Suppressor macrophage treated with lipopolysaccharide for 1 hour (primary cell): ENCODE measurements at places on chromosomes 1 and 21.
A peak's percentile ranks its signal among the peaks of the same experiment; 100 is the strongest.

- peak; percentile 96 for DNase-seq
Measured at GRCh38 chr1:12604114-12604874, 13.7 kb downstream of the DHRS3 start.

DNA sequence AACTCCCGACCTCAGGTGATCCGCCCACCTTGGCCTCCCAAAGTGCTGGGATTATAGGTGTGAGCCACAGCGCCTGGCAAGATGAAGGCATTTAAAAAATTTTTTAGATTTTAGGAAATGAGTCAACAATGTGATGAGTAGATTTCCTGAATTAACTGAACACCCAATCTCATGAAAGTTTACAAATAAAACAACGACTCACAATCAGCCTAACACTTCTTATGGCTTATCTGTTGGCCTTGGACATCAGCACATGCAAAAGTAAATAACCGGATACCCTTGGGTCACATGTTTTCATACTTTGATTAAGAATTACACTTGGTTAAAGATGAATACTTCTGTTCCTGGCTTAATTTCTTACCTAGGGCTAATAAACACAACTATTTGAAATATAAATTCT lies 3.0 kb downstream of the GNG12 start:
- DNase-seq: peak; percentile 22

DNA sequence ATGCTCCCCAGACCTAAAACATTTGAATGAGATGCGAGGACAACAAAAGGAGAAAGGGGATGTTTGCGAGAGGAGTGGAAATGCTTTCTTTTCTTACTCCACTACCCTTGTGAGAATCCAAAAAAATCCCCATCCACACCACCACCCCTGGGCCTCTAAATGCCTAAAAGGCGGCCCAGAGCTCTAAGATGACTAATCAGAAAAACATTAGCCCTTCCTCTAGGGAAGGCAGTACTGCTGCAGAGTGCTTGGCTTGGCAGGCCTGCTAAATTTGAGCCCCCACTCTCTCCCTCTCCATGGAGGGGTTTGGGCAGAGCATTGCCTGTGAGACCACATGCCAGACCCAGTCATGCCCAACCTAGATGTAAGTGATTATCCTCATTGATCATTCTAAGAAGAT lies 347.9 kb downstream of the USH2A start:
- no peak for DNase-seq

GRCh38 chr21:29323189-29323588 lies 24.5 kb downstream of the BACH1 start:
- DNase-seq: no peak

DNA sequence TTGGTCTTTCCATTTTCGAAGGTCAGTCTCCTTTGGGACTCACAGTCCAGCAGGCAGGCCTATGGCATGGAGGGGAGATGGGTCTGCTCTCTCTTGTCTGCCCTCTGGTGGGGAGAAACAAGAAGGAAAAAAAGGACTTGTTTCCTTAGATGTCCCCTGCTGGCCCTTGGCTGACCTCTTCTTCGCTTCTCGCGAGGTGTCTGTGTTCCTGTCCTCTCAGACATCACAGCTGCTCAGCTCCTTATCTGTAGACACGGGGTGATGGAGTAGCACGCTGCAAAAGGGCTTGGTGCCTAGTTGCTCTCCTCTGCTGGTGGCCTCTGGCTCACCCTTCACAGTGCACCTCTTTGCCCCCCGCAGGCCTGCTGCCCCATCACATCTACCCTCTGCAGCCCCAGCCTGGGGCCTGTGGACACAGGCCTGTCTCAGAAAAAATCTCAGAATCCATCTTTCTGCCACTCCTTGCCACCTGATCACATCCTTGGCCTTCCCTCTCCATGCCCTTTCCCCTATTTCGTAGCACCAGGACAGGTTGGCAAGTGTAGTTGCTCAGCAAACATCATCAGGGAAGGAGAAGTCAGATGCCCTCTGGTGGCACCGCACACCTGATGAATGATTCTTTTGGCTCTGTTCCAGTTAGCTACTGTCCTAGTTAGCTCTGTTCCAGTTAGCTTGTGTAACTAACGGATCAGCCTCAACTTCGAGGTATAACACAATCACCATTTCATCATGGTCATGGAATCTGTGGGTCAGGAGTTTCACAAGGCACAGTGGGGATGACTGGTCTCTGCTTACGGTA lies 18.7 kb upstream of the AK2 start:
- peak; percentile 87 for DNase-seq

DNA sequence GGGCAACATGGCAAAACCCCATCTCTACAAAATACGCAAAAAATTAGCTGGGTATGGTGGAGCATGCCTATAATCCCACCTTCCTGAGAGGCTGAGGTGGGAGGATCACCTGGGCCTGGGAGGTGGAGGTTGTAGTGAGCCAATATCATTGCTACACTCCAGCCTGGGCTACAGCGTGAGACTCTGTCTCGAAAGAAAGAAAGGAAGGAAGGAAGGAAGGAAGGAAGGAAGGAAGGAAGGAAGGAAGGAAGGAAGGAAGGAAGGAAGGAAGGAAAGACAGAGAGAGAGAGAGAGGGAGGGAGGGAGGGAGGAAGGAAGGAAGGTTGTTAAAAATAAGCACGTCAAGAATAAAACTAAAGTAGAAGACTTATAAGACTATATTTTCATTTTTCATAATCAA lies 17.0 kb upstream of the ATP1A1 start:
- no peak for DNase-seq

DNA sequence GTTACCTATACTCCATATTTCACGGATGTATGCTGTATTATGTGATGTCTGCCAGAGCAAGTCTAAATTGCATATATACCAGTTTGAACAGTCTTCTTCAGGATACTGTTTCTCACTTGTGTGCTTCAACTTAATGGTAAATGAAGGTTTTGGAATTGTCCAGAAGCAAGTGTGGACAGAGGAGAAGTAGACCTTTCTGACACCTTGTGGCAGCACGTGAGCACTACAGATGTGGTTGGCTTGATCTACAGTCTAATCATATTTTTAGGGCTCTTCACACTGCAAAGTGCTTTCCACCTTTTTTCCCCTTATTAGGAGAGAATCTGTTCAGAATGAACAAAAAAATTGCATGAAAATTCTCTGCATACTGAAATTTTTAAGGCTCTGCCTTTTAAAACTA lies 10.9 kb downstream of the MORC3 start:
- peak; percentile 55 for DNase-seq

DNA sequence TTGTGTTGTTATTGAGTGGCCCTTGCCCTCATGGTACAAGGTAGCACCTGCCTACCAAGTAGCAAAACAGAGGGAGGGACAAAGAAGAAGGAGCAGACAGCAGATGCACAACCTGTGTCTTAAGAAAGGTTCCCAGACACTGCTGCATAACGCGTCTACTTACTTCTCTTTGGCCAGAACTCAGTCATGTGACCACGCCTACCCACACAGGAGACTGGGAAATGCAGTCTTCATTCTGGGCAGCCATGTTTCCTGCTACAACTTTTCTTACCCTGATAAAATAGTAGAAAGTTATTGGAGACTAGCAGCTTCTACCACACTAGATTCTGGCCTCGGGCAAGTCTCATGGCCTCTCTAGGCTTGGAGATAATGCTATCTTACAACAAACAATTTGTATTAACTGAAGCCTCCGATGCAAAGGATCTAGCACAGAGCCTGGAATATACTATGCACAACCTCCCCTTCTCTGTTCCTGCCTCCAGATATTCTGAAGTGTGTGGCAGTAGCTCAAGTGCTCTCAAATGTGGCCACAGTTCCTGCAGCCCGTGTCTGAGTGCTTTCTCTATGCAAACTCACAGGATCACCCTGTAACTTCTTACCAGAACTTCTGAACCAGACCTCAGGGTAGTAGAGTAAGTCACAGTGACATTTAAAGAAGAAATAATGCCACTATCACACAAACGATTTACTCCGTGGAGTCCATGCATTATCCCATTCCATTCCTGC lies 34.1 kb upstream of the BTG2 start:
- peak; percentile 83 for DNase-seq

GRCh38 chr1:88890131-88890530 lies 1.2 kb downstream of the GTF2B start:
- no peak for DNase-seq

GRCh38 chr1:164759979-164760469 lies 201.0 kb downstream of the PBX1 start:
- no peak for DNase-seq

- DNase-seq: no peak
Measured at GRCh38 chr1:179831852-179832699, 45.5 kb downstream of the TOR1AIP2 start.

DNA sequence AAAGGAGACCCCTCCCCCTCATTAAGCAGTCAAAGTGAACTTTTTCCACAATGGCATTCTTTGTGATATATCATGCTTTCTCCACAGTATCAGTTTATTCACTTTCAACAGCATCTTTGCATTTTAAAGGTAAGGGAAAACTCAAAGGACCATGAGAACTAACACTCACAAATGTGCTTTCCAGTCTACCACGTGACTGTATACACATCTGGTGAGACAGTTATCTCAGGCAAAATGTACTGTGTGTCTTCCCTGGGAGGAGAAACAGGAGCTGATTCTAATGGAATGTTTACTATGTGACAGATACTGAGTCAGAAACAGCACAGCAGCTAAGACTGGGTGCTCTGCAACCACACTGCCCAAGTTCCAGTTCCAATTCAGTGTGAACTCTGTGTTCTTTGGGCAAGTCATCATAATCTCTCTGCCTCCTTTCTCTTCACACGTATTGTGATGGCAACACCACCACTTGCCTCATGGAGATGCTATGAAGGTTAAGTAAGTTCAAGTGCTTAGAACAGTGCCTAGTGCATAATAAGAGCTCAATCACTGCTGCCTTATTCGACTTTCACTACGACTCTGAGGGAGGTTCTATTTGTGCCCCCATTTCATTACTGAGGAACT lies 79.0 kb downstream of the SLC45A1 start:
- DNase-seq: peak; percentile 59

DNA sequence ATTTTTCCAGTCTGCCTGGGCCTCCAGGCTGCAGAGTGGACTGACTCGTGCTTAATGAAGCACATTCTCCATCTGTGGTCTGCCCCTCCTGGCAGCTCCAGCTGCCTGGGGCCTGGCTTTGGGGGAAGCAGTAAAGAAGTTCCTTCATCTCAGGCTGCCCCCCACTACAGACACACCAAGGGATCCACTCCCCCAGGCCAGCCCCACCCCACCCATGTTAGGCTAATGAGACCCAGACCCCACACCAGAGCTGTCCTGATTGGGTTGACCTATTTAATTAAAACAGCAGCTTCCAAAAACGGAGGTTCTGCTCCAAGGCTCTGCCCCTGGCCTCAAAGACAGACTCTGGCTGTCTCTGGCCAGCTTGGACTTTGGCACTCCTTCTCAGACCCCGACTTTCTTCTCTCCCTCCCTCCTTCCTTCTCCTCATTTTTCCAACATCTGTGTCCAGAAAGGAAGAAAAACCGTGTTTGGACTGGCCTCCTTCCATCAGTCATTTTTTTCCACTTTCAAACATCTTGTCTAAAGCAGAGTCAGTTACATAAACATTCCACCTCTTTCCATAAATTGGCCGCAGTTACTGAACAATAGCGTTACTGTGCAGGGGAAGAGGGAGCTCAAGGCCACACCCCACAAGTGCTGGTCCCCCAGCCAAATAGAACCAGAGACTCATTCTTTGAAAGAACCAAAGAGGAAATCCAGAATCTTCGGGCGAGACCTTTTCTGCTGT lies 29.7 kb downstream of the SERTAD4 start:
- no peak for DNase-seq

GRCh38 chr1:180163041-180163440 lies 8.4 kb downstream of the QSOX1 start:
- DNase-seq: peak; percentile 75

DNA sequence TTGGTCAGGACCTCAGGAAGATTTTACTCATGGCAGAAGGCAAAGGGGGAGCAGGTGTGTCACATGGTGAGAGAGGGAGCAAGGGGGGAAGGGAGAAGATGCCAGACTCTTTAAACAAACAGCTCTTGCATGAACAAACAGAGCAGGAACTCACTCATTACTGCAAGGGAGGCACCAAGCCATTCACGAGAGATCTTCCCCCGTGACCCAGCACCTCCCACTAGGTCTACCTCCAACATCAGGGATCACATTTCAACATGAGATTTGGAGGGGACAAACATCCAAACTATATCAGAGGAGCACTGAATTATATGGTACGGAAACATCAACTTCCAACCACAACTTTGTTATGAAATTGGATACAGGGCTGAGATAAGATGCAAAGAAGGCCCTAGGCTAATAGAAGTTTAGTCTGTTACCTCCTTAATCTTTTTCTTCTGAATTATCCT lies 164.9 kb downstream of the ST6GALNAC3 start:
- no peak for DNase-seq

GRCh38 chr1:211589782-211590721 lies 11.1 kb upstream of the SLC30A1 start:
- DNase-seq: peak; percentile 88

DNA sequence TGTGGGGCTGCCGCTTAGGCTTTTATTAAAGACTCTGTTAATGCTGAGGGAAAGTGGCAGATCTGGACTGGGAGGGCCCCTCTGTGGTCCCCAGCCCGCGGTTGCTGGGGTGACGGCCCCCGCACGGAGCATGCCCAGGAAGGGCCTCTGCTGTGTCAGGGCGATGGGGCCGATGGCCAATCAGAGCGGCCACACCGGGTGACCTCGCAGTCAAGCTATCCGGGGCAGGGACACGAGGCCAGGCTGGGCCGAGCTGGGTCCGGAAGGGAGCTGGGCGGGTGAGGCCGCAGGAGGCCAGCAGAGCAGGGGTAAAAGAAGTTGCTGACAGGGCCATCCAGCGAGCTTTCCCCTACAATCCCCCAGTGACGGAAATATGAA lies 145.1 kb downstream of the CASZ1 start:
- no peak for DNase-seq

GRCh38 chr1:214621236-214621635 lies 18.2 kb downstream of the CENPF start:
- no peak for DNase-seq

- DNase-seq: no peak
Measured at GRCh38 chr1:167997037-167997575, 60.2 kb upstream of the MPC2 start.

DNA sequence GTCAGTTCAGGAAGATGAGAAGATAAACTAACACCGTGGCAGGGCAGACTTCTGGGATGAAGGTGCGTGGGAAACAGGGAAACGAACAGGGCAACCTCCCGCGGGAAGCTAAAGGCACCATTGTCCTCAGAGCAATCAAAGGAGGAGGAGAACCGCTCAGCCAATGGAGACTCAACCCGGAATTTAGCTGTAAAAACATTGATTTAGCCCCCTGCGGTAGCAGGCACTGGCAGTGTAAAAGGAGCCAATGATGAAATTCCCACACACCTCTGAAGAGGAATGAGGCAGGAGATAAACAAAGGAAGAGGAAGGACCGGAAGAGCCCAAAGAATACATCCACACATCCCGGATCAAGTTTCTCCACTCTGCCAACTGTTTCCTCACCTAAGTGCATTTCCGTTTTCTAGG lies 19.5 kb downstream of the HLCS start:
- no peak for DNase-seq

GRCh38 chr1:107188160-107188559 lies 47.3 kb downstream of the NTNG1 start:
- no peak for DNase-seq

- peak; percentile 97 for DNase-seq
Measured at GRCh38 chr1:33050221-33051076, 13.8 kb upstream of the AK2 start.
